Progenitor cell of endocrine pancreas (in vitro differentiated cells): ENCODE measurements at places on chromosomes 4 and X. TPM values are rescaled to one million over a fixed set of nuclear protein-coding genes. Genes with fewer than 3 reads are reported as not detected.

- no peak overlapping the region for H3K27ac ChIP-seq
- H3K4me3 ChIP-seq: no peak overlapping the region
- no peaks in the 10 kb centered on the region for H3K27me3 ChIP-seq
- H3K4me1 ChIP-seq: no peaks in the 10 kb centered on the region
These were observed 29.3 kb downstream of the FAM199X start for GRCh38 chrX:104195489-104196084.

GRCh38 chrX:108138814-108139702 is 47.5 kb downstream of the ATG4A start:
- no peak for DNase-seq
- H3K36me3 ChIP-seq: peaks cover 13% of the 10 kb centered on the region
- no peaks in the 10 kb centered on the region for H3K4me1 ChIP-seq
- H3K4me3 ChIP-seq: no peak overlapping the region
- H3K27me3 ChIP-seq: no peaks in the 10 kb centered on the region

- H3K4me1 ChIP-seq: no peaks in the 10 kb centered on the region
- no peaks in the 10 kb centered on the region for H3K36me3 ChIP-seq
These were observed 8.1 kb downstream of the ETDB start for GRCh38 chrX:135112096-135112729.

DNA sequence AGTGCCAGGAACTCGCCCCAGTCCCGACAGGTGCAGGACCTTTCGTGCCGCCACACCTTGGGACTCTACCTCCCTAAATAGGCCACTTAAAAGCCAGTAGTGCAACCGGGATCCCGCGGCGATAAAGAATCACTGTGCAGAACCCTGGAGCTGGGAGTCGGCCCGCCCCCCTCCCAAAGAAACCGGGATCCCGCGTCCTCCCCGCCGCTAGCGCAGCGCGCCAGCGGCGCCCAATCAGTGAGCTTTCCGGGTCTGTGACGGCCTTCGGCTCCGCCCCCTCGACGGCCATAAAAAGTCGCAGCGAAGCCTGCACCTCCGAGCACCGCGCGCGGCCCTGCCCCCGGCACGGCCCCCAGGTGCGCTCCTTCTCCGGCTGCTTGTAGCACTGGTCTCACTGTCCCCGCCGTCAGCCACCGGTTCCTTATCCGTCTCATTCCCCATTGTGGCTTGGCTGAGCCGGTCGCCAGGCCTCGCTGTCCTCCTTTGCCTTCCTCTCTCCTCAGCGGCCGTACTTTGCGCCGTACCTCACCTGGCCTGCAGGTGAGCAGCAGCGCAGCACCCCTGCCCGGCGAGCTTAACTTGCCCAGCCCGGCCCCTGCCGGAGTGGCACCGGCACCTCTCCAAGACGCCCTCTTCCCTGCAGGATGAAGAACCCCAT is at the start of gene LRAT:
LRAT (plus strand) TSS at position 318 of the 658 bp plus-strand sequence; CDS start at position 645, 327 bp downstream.
- peak within 1 kb of the TSS; percentile 90 for H3K27ac ChIP-seq
- peaks cover 32% of the 10 kb centered on the region for H3K4me1 ChIP-seq
- peaks cover 52% of the 10 kb centered on the region for H3K27me3 ChIP-seq
- peak within 1 kb of the TSS; percentile 94 for H3K4me3 ChIP-seq
- DNase-seq: peak; percentile 62

GRCh38 chrX:139077281-139078250 is 366.0 kb upstream of the FGF13 start:
- H3K27ac ChIP-seq: no peak overlapping the region
- H3K36me3 ChIP-seq: no peaks in the 10 kb centered on the region
- peaks cover 28% of the 10 kb centered on the region for H3K27me3 ChIP-seq
- H3K4me3 ChIP-seq: no peak overlapping the region
- peaks cover 11% of the 10 kb centered on the region for H3K4me1 ChIP-seq
- DNase-seq: no peak

DNA sequence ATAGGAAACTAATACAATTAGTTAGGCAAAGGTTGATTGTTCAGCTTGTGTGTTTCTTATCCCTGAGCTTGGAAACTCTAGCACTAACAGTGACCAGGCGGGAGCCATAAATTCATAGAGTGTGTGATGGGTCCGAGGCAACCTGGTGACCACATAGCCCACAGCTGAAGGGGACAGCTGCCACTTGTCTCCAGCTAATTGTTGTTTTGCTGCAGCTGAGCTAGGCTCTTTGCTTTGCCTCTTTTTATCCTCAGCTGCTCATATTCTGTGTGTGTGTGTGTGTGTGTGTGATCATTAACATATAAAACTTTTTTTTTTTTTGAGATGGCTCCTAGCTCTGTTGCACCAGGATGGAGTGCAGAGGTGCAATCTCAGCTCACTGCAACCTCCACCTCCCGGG is 53.2 kb downstream of the DOCK11 start:
- H3K36me3 ChIP-seq: peaks cover 3% of the 10 kb centered on the region
- H3K4me3 ChIP-seq: no peak overlapping the region
- H3K4me1 ChIP-seq: no peaks in the 10 kb centered on the region
- DNase-seq: no peak

- no peaks in the 10 kb centered on the region for H3K36me3 ChIP-seq
- peak overlapping the region; percentile 49 for H3K27ac ChIP-seq
- H3K27me3 ChIP-seq: no peaks in the 10 kb centered on the region
- H3K4me3 ChIP-seq: no peak overlapping the region
These were observed 23.5 kb downstream of the SPRY1 start for GRCh38 chr4:123419885-123420755.

DNA sequence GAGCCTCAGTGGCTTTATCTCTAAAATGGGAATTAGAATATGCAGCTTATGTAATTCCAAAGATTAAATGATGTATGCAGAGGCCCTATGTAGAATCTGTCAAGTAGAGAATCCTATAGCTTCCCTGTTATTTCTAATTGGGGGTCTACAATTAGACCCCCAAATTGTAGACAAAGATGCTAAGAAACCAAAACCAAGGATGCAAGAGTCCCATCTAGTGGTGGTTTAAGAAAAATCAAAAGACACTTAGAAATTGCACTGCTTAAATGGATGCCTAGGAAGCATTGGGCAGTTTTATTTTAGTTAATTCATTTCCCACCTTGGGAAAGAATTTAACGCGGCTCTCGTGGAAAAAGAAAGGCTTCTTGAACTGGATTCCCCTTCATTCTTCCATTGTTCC is 115.2 kb downstream of the GABRA2 start:
- no peak for DNase-seq
- H3K36me3 ChIP-seq: no peaks in the 10 kb centered on the region
- no peak overlapping the region for H3K27ac ChIP-seq
- peaks cover 9% of the 10 kb centered on the region for H3K27me3 ChIP-seq
- no peaks in the 10 kb centered on the region for H3K4me1 ChIP-seq

- DNase-seq: no peak
- H3K27me3 ChIP-seq: no peaks in the 10 kb centered on the region
- H3K4me3 ChIP-seq: no peak overlapping the region
- H3K27ac ChIP-seq: no peak overlapping the region
- peaks cover 9% of the 10 kb centered on the region for H3K36me3 ChIP-seq
These were observed 12.9 kb downstream of the LETM1 start for GRCh38 chr4:1842993-1843448.

DNA sequence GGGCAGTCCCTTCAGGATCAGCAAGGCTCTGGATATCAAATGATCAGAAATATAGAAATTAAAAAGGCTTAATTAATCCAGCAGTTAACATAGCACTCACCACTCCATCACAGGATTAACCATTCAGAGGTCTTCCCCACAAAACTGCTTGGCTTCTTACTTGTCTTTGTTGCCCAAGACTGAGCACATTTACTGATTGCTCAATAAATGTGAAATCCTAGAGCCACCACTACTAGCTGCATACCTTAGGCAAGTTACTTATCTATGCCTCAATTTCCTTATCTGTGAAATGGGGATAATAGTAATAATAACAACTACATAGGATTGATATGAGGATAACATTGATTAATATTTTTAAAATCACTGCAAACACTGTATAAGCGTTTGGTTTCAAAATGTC is 124.2 kb downstream of the ARHGAP6 start:
- no peak overlapping the region for H3K4me3 ChIP-seq
- DNase-seq: no peak
- no peaks in the 10 kb centered on the region for H3K4me1 ChIP-seq

- H3K4me1 ChIP-seq: peaks cover 17% of the 10 kb centered on the region
- no peak overlapping the region for H3K27ac ChIP-seq
- no peaks in the 10 kb centered on the region for H3K27me3 ChIP-seq
- peaks cover 14% of the 10 kb centered on the region for H3K36me3 ChIP-seq
- no peak overlapping the region for H3K4me3 ChIP-seq
These were observed 172.5 kb downstream of the CAMK2D start for GRCh38 chr4:113588895-113589668.

DNA sequence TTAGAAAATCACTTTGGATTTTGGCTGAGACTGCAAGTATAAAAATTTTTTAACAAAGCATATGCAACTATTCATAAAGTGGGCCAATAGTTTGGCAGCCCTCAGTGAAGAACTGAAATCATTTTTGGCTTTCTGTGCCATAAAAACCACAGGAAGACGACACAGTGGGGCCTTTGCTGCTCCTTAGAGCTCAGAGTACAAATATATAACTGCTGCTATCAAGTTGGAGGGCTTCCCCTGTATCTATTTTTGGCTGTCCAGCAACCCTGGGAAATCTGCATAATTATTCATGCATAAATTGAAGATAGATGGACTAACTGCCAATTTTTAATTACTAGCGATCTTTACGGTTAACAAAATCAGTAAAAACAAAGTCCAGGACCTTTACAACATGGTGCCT is 51.5 kb upstream of the FTHL17 start:
- no peak overlapping the region for H3K4me3 ChIP-seq
- H3K27me3 ChIP-seq: no peaks in the 10 kb centered on the region
- no peak for DNase-seq

DNA sequence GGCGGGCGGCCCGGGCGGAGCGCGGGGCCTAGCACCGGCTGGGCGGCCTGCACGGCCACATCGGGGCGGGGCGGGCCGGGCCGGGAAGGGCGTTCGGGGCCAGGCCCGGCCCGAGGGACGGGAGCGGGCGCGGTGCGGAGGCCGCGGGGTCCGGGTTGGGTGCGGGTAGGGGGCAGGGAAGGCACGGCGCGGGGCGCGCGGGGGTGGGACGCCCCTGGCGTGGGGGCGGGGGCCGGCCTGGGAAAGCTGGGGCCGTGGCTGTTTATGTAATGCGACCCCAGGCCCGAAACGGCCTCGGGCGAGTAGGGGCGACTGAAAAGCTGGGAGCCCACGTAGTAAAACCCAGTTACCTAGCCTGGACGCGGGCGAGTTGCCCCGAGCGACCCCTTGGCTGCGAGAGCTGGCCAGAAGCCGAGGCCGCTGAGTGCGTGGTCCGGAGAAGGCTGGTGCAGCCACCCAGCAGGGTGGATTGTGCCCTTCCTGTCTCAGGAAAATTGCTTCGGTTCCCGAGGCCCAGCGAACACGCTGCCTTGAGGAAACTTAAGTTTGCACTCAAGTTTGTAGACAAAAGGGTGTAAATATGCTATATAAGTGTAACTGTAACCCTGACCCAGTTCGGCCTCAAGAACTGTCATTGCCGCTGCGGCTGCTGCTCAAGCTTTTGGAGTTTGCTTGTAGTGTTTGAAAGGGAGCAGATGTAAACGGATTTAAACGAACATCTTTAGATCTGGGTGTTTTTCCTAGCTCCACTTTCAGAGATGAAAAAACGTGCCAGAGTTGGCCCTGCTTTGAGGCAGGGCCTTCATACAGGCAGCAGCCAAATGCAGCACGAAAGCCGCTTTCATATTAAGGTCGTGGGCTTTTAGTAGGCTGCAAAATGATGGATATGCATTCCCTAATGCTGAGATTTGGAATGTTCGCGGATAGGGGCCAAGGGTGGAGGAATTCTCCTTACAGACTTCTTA is 674 bp downstream of the SEC24B start:
- DNase-seq: peak; percentile 38
- H3K4me1 ChIP-seq: peaks cover 35% of the 10 kb centered on the region
- peak overlapping the region; percentile 92 for H3K27ac ChIP-seq
- peak overlapping the region; percentile 75 for H3K4me3 ChIP-seq
- no peaks in the 10 kb centered on the region for H3K27me3 ChIP-seq

The HS3ST1 gene
- total RNA-seq: 1.9 and 3.4 TPM in 2 replicates

The HSFX2 gene
- 0.36 TPM in 1 of 2 replicates, not detected in the other for total RNA-seq

The ITIH6 gene
- not detected in 2 replicates for total RNA-seq

The MAGEE1 gene
- total RNA-seq: 9.6 and 10.9 TPM in 2 replicates
